WTC11 (cell line): ENCODE measurements at places on chromosomes 1 and 21.

DNA sequence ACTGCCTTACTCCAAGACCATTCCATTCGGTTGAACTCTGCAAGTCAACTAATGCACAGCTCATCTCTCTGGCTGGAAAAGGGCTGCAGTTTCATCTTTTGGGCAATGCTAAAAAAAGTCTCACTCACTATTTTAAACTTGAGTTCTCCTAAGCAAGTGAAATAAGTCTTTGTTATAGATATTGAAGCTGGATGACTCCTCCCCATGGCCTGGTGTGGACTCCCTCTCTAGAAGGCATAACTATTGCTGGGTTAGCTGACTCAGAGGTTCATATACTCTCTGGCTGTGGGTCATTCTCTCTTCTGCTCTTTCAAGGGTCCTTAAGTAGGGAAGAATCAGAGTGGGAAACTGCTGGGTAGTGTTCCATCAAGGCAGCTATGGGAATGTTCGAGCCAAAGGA is 88.0 kb downstream of the XCL2 start:
- no peak for DNase-seq

DNA sequence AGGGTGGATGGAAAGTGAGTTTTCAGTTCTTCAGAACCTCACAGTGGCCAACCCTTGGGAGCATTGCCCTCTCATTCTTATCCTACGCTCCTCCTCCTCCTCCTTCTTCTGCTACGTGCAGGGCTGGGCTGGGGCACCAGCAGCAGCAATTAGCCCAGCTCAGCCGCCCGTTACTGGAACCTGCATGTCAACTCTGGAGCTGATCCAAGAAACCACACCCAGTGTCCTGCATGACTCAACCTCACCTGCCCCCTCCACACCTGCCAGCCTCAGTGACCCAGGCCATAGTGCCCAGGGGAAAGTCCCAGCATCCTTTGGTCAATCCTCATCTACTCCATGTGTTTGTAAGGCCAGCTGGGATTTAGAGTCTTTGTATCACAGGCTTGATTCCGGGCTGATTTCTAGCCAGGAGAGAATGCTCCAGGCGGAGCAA is 12.6 kb downstream of the ELF3 start:
- no peak for DNase-seq

DNA sequence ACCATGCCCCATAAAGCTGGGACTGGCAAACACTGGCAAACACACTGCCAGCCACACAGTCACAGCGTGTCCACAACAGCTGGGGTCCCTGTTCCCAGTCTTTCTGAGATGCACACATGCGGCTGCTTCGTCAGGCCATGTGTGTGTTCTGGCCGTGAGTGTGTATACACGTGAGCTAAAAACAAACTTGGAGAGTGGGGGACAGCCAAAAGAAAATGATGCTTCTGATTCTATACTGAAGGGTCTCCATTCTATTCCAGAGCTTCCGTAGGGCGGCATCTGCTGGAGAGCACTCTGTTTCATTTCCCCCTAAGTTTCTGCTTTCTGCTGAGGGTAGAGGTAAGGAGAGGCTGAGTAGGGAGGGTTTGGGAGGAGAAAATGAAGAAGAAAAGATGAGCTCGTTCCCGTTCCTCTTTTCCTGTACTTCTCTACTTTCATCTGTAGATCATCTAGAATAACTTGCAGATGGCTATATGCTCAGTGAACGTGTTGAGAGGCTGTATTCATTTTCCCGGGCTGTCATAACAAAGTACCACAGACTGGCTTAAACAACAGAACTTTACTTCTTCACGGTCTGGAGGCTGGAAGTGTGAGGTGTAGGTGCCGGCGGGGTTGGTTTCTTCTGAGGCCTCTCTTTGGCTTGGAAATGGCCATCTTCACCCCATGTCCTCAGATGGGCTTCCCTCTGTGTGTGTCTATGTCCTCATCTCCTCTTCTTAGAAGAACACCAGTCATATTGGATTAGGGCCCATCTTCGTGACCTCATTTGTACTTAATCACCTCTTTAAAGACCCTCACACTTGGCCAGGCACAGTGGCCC is 151.6 kb downstream of the TOMM20 start:
- no peak for DNase-seq

- no peak for DNase-seq
Observed at GRCh38 chr1:160196143-160196542, 5.8 kb downstream of the CASQ1 start.

GRCh38 chr1:168972887-168973286 is 133.6 kb upstream of the ATP1B1 start:
- no peak for DNase-seq

DNA sequence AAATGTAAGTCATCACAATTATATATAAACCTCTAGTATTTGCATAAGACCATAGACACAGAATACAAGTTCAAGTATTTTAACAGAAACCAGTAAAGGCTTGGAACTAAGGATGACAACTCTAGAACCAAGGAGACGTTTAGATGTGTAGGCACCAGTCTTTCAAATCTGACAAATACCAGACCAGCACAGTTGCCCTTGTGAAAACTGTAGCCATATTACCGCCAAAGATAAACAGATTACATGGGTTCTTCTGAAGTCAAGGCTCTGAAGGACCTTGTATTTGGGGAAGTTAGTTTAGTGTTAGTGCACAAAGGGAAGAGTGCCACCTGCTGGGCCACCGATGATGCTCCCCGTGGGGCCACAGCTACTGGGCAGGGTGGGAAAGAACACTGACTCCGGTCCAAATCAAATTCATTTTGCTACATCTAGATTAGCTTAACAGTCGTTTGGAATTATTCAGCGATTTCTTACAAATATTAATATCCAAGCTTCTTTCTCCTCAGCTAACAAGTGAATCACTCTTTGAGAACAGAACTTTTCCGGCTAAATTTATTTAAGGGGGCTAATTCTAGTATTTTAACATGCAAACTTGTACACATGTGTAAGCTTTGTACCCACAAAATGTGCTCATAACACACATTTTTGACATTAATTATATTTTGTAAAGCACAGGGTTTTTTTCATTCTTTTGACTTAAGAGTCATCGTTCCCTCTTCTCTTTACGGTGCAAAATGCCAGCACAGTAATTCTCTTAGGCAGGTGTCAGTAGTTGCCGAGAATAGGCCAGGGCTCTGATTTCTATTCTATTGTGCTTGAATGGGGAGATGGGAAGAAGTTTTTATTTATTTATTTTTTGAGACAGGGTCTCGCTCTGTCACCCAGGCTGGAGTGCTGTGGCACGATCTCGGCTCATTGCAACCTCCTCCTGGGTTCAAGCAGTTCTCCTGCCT is 8.0 kb upstream of the NIBAN1 start:
- DNase-seq: peak; percentile 76

DNA sequence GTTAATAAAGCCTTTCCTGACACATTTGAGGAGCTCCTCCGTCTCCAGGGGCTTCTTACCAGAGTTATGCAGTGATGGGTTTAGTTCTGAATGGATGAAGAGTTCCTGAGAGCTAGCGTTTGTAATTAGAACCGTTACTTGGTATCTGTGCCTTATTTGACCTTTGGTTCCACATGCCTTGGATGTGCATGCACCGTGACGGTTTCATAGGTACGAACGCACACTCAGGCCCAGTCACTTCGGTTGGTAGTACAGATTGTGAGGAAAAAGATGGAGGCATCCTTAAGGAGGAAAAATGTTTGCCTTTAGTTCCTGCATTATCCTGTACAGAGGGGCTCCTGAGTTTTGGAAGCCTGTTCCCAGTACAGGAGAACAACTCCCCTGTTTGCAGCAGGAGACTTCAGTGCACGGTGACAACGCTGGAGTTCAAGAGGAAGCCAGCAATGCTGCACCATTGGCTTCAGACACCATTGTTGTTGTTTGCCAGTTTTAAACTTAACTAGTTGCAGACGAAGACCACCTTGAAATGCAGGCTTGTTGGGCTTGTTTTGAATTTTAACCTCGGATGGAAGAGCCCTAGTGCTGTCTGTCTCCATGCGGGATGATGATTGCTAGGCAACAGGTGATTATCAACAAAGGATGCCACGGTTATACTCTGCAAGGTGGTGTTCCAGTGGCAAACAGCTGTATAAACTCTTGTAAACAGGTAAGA is 8.2 kb downstream of the RBM15 start:
- DNase-seq: no peak
